Stimulated activated CD8-positive, alpha-beta memory T cell treated with anti-CD3 and anti-CD28 coated beads, Interleukin-7, amount 100 ng/mL, for 48 hours (primary cell): ENCODE measurements at places on chromosomes 6 and 20.

DNA sequence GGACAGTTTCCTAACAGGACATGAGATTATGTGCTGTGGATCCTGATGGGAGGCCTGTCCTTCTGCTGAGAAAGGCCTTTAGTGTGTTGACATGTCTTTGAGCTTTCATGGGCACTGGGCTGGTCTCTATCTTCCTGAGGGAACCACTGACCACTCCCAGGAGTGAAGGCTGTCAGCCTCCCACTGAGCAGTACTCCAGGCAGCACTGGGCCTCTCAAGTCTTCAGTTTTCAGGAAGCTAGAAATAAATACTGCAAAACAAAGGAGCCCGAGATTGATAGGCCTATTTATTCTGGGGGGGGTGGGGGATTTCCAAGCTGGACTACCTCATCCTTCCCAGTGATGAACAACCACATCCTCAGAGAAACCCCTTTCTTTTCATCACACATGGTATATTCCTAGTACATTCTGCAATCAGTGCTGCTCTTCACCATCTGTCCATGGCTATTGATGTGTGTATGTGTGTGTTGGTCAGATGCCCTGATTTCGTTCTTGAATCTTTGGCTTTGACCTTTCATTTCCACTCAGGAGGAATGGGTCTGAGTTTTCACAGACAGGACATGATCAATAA, 180.9 kb upstream of the SPTLC3 start:
- DNase-seq: no peak

- peak; percentile 78 for DNase-seq
These were observed 50.8 kb downstream of the SNX9 start for GRCh38 chr6:157873735-157874344.

- DNase-seq: no peak
These were observed 221.8 kb upstream of the FAM83B start for GRCh38 chr6:54624779-54625178.

DNA sequence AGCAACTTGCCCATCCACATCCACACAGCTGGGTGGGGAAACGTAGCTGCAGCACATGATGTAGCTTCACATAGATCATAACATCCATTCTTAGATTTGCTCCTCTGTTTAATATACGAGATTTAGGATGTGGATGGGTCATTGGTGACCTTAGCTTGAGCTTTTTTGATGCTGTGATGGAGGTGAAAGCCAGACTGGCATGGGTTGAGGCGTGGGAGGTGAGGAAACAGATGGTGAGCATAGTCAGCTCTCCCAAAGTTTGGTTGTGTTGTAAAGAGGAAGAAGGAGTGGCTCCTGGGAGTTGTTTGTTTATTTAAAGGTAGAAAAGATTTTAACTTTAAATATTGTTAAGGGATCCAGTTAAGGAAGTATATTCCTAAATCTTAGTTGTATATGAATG, 5.3 kb downstream of the ARFGEF2 start:
- no peak for DNase-seq

DNA sequence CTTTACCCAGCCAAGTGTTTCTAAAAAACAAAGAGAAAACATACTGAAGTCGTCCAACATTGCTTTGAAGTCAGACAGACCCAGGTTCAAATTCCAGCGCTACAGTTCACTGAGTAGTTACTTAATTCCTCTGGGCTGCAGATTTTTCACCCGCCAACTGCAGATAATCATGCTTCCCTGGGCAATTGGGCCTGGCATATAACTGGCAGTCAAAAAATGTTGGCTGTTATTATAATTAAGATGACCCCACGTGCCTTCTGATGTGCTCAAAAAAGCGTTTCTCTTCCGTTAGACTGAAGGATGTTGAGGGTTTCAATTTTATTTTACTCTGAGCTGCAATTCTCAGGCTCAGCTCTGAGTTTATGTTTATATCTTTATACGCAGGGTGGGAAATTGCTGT, 156.1 kb upstream of the CITED2 start:
- no peak for DNase-seq

GRCh38 chr20:57281900-57282299, 15.5 kb upstream of the BMP7 start:
- DNase-seq: no peak

DNA sequence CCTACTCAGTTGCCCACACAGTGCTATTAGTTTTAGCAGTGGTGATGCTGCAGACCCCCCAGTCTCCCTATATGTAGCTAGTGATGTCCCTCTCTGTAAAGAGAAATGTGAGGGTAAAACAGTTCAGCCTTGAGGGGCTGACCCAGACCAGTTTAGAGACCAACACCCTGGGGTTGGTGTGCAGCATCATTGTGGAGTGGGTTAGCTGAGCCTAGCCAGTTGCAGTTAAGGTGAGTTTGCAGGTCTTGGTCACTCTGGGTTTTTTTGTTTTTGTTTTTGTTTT, 401 bp upstream of the B3GALT4 start:
- DNase-seq: no peak

DNA sequence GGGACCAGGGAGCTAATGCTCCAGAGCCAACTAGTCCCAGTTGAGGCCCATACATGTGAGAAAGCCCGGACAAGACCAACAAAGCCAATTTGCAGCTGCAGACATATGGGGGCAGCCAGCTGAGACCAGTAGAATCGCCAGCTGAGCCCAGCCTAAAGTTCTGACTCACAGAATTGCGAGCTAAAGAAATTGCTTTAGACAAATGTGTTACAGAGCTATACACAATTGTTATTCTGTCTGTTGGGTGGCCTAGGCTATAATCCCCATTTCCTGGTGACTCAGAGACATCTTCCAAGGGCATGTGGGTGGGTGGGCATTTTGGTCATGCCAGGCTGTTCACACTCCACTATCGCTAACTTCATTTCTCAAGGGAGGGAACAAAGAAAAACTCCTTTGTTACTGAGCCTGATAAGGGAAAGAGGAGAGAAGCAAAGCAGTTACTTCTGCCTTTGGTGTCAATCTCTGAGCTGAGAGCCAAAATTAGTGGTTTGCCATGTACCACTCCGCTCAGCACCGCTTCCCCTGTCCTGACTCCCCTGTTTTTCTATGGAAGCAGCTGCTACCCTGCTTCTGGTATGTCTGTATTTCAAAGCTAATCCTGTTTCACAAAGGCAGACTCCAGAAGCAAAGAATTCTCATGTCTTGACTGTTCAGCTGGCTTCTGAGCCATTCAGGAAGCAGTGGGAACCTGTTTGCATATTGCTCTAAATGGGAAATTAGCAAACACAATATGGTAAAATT, 26.1 kb downstream of the SCP2D1 start:
- no peak for DNase-seq
